Prostate gland (tissue), 2 donors: ENCODE measurements at places on chromosomes 6 and 20.
A peak's percentile ranks its signal among the peaks of the same experiment; 100 is the strongest.

DNA sequence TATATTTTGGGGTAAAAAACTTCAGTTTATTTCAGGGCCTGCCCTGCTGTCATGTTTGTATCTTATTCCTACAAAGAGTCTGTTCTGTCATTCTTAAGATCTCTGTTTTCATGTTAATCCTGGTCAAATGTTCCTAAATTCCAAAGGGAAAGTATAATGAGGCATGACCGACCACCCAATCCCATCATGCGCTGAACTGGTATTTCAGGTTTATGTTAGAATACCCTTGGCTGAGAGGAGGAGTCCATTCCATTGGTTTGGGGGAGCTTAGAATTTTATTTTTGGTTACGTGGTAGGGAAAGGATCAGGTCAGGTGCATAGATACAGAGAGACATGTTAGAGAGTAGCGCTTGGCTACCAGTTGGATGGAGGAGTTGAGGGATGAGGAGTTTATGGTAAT is 25.7 kb downstream of the CFAP61 start:
- DNase-seq, result no peak

- DNase-seq, result no peak
Observed at GRCh38 chr6:137806914-137807682, 60.0 kb upstream of the TNFAIP3 start.

- no peak for DNase-seq
Observed at GRCh38 chr20:10419550-10420133, 14.4 kb downstream of the MKKS start.

GRCh38 chr6:3350252-3350796 is 91.6 kb downstream of the PSMG4 start:
- no peak for DNase-seq

DNA sequence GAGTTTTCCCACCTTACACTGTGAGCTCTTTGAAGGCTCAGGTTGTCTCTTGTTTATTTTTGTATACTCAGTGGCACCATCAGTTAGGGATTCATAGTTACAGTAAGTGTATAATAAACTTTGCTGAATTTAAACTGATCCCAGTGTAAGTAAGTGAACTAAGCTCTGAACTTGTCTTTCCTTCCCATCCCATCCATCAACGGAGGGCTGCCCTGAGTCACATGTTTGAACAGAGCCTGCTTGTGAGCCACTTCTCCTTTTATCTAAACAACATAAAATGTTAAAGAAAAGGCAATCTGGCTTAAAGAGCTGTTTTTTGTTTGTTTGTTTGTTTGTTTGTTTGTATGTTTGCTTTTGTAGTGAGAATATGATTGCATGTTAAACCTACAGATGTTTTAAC is 185.7 kb upstream of the MARCKS start:
- DNase-seq, result no peak

- DNase-seq, result no peak
Observed at GRCh38 chr20:40604416-40604815, 84.6 kb downstream of the MAFB start.

- no peak for DNase-seq
Observed at GRCh38 chr6:166721576-166721975, 94.5 kb upstream of the RPS6KA2 start.

- no peak for DNase-seq
Observed at GRCh38 chr6:130720076-130720715, 107.0 kb upstream of the SMLR1 start.

DNA sequence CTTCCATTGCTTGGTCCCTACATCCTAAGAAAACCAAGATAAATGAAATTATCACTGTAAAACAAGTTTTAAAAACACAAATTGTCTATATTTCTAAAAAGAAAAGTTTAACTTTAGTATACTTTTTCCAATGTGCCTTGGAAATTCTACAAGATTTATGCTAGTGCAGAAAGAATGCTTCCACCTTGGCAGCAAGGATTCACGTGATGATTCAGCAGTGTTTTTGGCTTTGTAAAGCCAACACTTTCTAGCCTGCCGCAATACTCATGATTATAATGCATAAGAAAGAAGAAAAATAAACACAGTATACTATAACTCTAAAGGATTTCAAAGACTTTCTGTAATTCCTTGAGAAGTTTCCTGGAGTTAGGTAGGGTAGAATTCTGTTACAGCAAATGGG is 442.7 kb downstream of the TENT5A start:
- no peak for DNase-seq

DNA sequence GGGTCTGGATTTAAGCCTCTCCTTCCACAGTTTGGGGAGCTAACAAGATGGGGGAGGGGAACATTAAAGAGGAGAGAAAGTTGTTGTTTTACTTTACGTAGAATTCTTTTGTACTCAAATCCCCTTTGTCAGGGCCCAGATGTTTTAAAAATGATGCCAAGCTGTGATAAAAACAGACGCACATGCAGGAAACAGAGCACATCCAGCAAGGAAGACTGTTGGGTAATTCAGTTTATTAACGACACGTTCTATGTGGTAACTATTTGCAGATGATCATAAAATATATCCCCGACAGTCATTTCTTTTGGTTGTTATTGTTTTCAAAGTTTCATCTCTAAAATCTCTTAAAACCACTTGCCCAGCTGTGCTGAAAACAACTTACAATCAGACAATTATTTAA is 307.0 kb upstream of the PRDM1 start:
- DNase-seq, result no peak

GRCh38 chr20:34024723-34025351 is 31.1 kb downstream of the RALY start:
- DNase-seq, result no peak

- peak; percentile 1 for DNase-seq
Observed at GRCh38 chr20:2698912-2699311, 6.3 kb downstream of the EBF4 start.

- no peak for DNase-seq
Observed at GRCh38 chr20:5654557-5654956, 95.6 kb upstream of the SHLD1 start.

DNA sequence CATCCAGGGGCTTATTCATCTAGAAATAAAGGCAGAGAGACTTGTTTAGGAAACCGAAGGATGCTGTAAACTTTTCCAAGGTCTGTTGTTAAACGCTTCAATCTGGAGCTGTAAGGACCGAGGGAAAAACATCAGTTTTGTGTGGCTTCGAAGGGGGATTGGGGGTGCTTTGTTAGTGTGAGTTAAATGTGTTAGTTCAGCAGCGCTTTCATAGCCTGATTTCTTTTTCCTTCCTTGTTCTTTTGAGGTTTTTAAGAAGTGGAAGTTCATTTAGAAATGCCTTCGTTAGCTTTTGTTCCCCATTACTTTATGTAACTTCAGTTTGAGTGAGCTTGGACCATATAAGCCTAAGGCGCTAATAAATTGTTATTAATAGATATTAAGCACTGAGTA is 1.5 kb downstream of the ANKS1A start:
- DNase-seq, result no peak

- DNase-seq, result peak; percentile 45
Observed at GRCh38 chr6:137165375-137166246, 7.8 kb downstream of the IL22RA2 start.

- peak; percentile 81 for DNase-seq
Observed at GRCh38 chr6:30722280-30723112, 2.3 kb downstream of the TUBB start.

DNA sequence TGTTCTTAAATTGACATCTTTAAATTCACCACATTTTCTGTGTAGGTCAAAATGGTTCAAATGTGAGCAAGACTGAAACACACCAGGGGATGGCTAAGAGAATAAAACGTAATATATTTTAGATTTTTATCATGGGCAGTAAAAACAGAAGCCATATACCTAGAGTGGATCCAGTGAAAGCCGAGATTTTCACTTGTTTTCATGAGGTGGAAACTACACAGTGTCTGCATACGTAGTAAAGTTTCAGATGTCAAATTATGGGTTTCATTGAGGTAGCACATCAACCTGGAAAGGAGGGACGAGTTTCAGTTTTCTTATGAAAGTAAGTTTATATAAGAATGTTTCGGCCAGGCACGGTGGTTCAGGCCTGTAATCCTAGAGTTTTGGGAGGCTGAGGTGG is 25.9 kb downstream of the METTL24 start:
- DNase-seq, result no peak

- DNase-seq, result no peak
Observed at GRCh38 chr20:25553819-25554296, 31.5 kb downstream of the NINL start.

DNA sequence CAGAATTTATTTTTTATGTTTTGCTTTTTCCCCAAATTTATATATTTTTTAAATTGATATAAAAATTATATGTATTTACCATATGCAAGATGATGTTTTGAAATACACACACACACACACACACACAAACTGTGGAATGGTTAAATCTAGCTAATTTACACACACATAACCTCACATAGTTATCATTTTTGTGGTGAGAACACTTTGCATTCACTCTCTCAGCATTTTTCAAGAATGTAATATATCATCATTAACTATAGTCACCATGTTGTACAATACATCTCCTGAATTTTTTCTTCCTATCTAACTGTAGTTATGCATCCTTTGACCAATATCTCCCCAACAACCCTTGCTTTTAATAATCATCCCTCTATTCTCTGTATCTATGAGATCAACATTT is 52.2 kb downstream of the GFRAL start:
- no peak for DNase-seq

GRCh38 chr6:18022398-18023231 is 35.2 kb upstream of the KIF13A start:
- DNase-seq, result no peak

DNA sequence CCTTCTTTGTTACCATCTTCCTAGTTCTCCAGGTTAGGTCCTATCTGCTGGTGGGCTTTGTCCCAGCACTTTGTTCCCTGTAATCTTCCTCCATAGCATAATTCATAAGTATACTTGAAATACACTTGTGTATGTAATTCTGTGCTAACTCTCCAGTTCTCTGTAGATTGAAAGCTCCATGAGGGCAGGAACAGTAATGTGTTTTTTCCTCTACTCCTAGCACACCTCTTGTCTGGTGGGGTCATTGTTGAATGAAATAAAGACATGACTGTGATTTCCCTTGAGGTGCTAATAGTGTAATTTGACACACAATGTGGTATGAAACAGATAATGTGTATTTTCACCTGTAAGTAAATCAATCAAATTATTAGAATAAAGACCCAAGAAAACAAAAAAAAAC is 30.0 kb downstream of the MAP3K4 start:
- DNase-seq, result no peak

GRCh38 chr20:23140991-23141390 is 54.9 kb upstream of the CD93 start:
- DNase-seq, result no peak

- DNase-seq, result peak; percentile 14
Observed at GRCh38 chr6:158560836-158561320, 987 bp downstream of the TMEM181 start.

GRCh38 chr20:60123652-60124051 is 165.4 kb downstream of the CDH26 start:
- no peak for DNase-seq

DNA sequence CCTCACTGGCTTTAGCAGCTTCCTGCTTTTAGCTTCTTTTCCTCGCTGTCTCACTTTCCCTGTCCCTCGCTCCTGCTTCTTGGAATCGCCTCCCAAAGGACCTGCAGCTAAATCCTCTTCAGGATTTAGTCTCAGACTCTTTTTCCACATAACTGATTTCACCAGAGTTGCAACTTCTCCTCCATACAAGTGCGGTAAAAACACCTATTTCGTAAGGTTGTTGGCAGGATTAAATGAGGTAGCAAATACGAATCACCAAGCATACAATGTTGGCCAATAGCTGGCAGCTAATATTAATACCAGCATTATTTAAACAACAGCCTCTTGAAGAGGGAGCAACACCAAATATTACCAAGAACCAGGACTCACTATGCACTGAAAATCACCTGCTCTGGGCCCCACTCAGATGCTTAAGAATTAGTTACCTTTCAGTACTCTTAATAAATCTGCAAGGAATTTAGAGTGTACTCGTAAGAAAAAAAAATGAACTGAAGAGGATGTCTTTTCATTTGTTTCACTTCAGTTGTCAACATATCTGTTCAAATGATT is 123.0 kb downstream of the DTNBP1 start:
- DNase-seq, result no peak

DNA sequence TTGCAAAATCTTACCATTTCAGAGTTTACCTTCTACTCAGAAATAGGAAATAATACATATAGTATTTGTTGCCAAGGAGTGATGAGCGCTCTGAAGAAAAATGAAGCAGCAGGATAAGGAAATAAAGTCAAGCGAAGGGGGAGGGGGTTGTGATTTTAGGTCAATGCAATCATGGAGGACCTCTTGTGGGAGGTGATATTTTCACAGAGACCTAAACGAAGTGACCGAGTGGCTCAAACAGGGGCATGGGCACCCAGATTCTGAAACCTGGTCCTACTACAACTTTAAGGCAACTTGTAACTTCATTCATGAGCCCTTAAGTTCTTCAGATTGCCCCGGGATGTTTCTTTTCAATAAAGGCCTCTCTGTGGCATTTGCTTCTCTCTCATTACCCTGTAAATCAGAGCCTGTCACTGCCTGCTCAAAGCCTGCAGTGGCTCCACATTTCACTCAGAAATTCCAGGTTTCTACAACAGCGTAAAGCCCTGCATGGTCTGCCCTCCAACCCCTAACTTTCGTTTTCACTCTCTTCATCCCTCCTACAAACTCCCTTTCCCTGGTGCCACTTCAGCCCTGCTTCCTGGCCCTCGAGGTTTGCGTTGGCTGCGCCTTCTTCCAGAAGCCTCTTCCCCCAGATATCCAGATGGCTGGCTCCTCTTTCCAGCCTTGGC is 162.7 kb downstream of the TBC1D7 start:
- no peak for DNase-seq

DNA sequence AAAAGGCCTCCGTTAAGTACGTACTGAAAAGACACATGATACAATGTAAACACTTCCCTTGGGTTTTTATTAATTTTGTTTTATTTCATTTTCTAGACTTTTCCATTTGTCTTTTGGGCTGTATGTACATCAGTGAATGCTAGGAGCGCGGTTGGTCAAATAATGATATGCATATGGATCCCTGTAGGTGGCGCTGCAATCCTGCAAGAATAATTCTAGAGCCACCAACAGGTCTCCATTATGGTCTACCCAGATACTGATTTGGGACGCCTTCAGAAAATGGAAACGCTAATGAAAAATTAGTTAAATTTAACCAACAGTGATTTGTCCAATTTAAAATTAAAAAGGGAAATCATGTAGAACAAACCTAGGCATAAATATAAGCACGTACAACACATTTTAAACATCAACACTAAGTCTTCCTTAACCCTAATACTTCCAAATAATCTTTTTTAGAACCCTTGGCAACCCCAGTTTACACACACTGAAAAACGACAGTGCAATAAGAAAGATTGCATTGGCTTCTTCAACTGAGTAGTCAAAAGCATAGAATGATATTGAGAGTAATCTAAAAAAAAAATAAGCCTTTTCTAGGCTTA is 433.5 kb downstream of the RFPL4B start:
- DNase-seq, result peak; percentile 68

GRCh38 chr20:1377341-1377871 is 15.4 kb downstream of the FKBP1A start:
- no peak for DNase-seq

DNA sequence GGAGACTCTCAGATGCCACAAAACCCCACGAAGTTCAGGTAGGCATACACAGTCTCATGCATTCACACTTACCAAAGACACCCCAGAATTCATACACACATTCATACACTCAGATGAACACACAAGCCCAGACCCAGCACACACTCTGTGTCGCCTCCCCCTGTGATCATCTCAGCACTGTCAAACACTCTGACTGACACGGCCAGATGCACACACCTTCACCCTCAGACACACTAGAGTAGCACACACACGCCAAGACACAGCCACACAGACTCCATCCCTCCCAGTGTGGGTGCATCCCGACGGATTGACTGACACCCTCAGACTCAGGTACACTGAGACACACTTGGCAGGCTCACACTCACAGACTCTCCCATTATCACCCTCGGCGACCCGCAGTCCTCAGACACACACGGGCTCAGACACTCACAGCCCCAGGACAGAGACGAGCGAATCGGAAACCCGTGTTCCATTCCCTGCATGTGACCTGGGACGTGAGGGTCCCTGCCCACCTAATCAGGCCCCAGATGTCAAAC is 872 bp upstream of the RIMS4 start:
- DNase-seq, result no peak
